KBM-7 (cell line): ENCODE measurements at places on chromosomes 3 and 15.

DNA sequence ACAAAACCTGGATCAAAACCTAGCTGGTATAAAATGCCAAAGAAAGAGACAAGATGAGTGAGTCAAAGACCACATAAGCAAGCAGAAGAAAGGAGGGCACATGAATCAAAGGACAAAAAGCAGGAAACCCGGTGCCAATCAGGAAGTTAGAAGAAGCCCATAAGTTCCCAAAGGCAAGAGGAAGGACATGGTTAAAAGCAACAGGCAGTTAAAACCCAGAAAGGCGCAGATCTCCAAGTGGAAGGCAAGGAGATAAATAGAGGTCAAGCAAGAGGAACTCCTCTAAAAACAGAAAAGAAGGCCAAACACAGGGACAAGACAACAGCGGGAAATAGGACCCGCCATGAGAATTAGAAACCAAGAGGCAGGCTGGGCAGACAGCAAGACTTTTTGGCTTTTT lies 4.4 kb downstream of the TMOD2 start:
- DNase-seq, result peak; percentile 62

- DNase-seq, result no peak
Observed at GRCh38 chr3:127217596-127218453, 24.9 kb downstream of the PRR23E start.

DNA sequence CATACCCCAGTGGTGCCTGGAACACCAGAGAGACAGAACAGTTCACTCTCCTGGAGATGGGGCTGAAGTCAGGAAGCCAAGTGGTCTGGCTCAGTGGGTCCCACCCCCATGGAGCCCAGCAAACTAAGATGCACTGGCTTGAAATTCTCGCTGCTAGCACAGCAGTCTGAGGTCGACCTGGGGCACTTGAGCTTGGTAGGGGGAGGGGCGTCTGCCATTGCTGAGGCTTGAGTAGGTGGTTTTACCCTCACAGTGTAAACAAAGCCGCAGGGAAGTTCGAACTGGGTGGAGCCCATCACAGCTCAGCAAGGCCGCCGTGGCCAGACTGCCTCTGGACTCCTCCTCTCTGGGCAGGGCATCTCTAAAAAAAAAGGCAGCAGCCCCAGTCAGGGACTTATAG lies 272.0 kb downstream of the KLF13 start:
- DNase-seq, result no peak

GRCh38 chr3:182413682-182414081 lies 379.6 kb upstream of the ATP11B start:
- no peak for DNase-seq

GRCh38 chr15:63226155-63226883 lies 36.9 kb downstream of the RAB8B start:
- DNase-seq, result no peak

DNA sequence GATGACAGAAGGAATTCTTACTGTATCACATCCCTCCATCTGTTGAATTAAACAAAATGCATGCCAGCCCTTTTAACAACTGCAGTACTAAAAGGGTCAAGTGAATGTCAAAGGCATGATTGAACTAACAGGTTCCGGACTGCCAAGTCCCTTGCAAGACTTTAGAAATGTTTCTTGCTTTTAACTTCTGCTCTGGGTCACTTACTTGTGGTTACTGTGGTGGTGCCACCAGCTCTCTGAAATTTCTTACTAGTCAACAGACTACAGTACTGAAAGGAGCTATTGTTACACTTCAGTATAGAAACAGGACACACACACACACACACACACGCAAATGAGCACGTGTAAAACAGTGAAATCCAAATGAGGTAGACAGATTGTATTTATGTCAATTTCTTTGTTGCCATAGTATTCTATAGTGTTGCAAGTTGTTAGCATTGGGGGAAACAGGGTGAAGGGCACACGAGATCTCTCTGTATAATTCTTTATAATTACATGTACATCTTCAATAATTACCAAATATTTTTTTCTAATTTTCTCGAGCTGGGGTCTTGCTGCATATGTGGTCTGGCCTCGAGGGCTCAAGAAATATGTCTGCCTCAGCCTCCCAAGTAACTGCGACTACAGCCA lies 79.9 kb upstream of the SLC25A26 start:
- no peak for DNase-seq

DNA sequence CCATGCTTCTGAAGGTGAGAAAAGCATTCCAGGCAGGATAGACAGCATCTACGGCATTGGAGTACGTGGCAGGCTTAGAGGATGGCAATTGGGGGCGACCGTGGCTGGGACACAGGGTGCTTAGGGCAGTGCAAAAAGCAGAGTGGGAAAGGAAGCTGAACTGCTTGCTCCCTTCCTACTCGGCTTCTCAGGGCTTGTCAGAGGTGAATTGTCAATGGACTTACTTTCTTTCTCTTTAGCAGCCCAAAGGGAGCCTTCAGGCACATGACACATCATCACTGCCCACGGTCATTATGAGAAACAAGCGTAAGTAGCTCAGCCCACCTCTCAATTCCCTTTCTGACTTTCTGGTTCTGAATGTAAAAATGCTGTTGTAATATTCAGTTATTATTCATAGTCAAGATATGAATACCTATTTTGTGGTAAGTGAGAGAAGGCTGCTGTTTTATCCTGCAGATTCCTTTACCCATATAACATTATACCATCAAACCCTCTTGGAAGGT lies 84.3 kb downstream of the KLHL25 start:
- no peak for DNase-seq

DNA sequence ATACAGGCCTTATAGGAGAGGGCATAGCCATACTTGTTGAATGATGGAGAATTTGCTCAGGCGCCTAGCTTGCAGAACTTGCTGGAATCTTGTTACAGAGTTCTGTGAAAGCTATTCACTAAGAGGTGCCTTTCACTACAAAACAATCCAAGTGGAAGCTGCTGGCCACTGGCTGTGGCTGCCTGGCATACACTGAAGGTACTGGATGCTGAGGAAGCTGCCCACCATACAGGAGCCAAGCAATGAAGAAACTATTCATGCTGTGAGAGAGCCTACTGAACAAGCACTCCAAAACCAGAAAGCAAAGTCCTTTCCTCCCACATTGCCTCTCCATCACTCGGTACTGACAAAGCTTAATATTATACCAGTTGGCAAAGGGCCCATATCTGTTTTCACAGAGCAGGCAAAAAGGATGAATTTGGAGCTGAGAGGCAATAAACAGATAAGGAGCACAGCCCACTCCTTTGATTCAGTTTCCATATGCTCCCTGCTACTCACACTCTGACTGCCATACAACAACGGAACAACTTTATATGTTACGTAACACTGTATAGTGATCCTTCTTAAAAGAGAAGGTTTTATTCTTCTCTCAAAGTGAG lies 192.6 kb upstream of the ALCAM start:
- no peak for DNase-seq
